ENCODE measurements at places on chromosomes 16 and 17. TPM values are rescaled to one million over a fixed set of nuclear protein-coding genes. Genes with fewer than 3 reads are reported as not detected.
A peak's percentile ranks its signal among the peaks of the same experiment; 100 is the strongest.

Gene IL21R
- total RNA-seq, result not detected

Gene PKD1
- 64.6 TPM for total RNA-seq

Gene ZNF597
- 1.6 TPM for total RNA-seq

Gene SAMD14
- total RNA-seq, result 0.53 TPM

Gene REXO5
- total RNA-seq, result 2.5 TPM

Gene SLC16A13
- total RNA-seq, result 9.1 TPM

Gene CFAP119
- total RNA-seq, result 3.3 TPM

Gene CPHXL2
- total RNA-seq, result not detected

Gene CCL13
- 79.2 TPM for total RNA-seq

GRCh38 chr16:62036101-62036801 lies at the start of gene CDH8:
TSS of gene CDH8 (minus strand) at chr16:62036438. CDS start at chr16:62021403, 15,035 bp downstream.
- no peak for DNase-seq

- DNase-seq, result no peak
Observed at GRCh38 chr16:17945080-17945601, 391.4 kb downstream of the NPIPA8 start.

DNA sequence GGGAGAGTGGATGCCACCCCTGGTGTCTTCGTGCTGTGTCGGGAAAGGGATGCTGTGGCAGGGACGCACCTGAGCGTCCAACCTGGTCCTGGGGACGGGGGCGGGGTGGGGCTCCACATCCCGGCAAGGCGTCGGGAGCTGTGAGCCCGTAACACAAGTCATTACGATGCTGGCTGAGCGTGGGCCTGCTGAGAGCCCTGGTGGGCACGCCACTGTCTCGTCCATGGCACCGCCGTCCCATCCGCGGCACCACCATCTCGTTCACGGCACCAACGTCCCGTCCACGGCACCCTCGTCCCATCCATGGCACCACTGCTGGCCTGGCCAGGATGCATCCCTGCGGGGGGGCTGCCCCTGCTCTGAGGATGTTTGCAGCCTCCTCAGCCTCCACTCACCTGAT lies 24.1 kb upstream of the GNG13 start:
- no peak for DNase-seq

DNA sequence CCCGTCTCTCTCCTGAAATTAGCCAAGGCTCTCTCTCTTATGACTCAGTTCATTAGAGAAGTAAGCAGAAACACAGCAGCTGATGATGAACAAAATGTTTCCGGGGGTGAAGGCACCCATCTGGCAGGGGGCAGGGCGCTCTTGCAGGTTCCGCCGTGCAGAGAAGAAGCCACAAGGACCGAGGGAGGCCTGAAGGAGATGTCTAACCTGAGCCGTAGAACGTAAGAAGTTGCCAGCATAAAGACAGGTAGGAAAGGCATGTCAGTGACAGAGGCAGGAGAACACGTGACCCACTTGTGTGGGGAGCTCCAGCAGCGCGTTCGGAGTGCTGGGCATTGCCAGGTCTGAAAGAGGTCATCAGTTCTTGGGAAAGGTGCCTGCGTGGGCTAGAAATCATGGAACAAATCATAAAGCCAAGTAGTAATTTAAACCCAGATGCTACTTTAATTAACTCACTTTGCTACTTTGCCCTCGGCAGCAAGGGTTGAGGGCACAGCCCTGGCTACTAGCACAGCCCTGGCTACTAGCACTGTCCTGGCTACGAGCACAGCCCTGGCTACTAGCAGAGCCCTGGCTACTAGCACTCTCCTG lies 198.6 kb downstream of the RPTOR start:
- DNase-seq, result no peak

DNA sequence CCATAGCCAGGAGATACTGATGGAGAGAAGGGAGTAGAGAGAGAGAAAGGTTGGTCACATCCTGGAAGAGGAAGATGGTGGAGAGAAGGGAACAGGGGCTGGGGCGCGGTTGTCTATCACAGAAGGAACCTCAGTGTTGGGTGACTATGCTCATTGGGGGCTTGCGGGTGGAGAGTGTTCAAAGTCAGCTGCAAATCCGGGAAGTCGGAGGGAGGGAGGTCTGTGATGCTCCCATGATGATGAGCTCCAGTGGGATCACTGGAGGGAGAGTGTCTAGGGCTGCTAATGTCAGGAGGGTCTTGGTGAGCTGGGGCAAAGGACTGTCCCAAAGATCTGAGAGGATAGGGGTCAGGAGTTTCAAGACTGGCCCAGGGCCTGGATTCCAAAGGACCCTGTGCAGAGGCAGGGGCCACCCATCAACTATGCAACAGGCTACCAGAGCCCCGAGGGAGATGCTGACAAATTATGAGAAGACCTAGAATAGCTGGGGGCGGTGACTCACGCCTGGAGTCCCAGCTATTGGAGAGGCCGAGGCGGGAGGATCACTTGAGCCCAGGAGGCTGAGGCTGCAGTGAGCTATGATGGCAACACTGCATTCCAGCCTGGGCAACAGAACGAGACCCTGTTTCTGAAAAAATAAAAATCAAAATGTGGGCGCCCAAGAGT lies 2.6 kb downstream of the SPDYE4 start:
- no peak for DNase-seq

DNA sequence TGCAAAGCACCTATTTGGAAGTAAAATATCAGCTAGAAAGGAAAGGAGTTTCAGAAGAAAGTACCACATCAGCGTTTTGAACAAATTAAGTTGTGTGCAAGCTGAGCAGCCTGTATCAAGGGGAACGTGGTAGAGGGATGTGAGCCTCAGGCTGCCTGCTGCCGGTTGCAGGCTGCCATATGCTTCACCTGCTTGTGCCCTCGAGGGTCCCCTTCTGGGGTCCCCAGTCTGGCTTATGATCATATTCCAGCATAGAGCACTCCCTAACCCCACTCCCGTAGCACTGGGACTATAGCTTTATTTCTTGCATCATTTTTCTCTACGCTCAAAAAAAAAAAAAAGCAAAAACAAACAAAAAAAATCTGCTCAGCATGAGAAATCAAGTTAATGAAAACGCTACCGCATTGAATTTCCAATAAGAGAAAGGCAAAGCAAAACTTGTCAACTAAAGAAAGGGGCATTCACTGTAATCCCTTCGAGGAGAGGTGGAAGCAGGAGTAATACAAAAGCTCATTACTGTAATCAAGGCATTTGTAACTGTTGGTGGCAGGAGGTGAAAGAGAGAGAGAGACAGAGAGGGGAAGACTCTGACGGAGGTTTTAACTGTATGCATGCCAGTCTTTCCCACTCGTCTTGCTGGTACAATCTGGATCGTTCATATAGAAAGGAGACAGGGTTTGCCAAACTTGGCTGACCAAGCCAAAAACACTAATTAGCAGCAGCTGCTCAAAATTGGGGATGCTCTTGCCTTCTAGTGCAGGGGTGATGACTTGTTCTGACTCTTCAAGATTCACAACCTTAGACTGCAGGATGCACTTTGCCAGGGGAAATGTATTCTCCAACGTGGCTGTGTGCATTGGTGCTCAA lies 258.2 kb upstream of the HSBP1 start:
- no peak for DNase-seq

GRCh38 chr16:87581857-87582215 lies 20.5 kb upstream of the JPH3 start:
- no peak for DNase-seq

- peak; percentile 89 for DNase-seq
Observed at GRCh38 chr16:29820730-29821642, 724 bp downstream of the MVP start.

DNA sequence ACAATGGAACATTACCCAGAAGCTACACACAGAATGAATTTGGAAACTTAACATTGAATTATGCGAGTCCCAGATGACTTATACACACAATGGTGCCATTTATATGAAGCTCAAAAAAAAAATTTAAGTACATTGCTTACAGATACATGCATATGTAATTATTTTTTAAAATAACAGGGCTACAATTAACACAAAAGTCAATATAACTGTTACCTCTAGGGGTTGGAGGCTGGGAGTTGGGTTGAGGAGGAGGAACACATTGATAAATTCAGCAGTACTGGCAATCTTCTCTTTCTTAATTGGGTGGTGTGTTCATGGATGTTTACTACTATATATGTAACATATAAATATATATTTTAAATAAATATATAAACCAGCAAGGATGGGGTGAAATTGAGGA lies 1.1 kb downstream of the ZNF23 start:
- no peak for DNase-seq

GRCh38 chr16:88857728-88858339 lies 907 bp downstream of the TRAPPC2L start:
- DNase-seq, result peak; percentile 86

- no peak for DNase-seq
Observed at GRCh38 chr17:59627770-59628171, 8.1 kb downstream of the CLTC start.

DNA sequence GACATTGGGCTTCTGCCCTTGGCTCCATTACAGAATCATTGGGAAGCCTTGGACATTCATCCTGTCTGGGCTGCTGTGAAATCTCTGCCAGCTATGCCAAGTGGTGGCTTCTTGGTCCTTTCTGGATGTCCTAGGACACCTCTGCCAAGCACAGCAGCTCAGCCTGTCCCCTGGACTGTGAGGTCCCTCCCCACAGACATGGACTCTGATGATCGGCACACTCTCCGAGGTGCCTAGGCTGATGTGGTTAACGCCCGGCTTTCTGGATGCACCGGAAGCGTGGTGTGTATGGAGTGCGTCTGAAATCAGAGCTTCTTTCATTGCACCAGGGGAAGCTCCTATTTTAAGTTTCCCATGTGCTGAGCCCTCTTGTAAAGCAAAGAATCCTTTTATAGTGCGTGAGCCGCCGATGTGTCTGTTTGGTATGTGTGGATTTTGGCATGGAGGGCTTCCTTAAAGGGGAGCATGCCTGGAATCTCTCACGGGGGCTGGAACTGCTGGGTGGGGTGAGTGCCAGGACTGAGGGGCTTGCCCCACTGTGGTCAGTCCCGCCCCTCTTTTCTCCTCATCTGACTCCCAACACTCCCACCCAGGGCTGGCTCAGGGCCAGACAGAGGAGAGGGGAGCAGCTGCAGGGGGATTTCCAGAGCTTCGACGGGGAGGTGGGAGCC lies 7.0 kb upstream of the ARHGAP23 start:
- DNase-seq, result no peak

DNA sequence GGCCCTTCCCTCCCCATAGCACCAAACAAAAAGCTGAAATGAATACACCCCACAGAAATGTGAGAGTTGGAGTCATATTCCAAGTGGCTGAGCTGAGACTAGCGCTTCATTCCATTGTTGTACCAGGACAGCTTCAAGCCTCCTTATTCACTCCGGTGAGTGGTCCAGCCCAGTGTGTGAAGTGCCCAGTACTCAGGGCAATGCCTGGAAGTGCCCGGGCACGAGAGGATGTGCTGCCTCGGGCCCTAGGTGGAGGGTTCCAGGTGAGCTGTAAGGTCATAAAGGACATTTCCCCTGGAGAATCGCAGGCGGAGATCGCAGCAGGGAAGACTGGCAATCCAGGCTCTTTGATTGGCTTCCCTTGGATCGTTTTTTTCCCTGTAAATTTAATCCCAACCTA lies 5.4 kb upstream of the CYLD start:
- no peak for DNase-seq

Measured in Peyer's patch (tissue), 4 donors.